ENCODE measurements at places on chromosomes 6 and 20. TPM values are rescaled to one million over a fixed set of nuclear protein-coding genes. Genes with fewer than 3 reads are reported as not detected.

GRCh38 chr6:106666282-106667021 is 37.1 kb downstream of the QRSL1 start:
- H3K4me1 ChIP-seq, result no peaks in the 10 kb centered on the region
- H3K27ac ChIP-seq, result no peak overlapping the region
- no peak for DNase-seq
- no peak overlapping the region for H3K4me3 ChIP-seq

- no peak overlapping the region for H3K4me3 ChIP-seq
- no peaks in the 10 kb centered on the region for H3K36me3 ChIP-seq
- no peaks in the 10 kb centered on the region for H3K27me3 ChIP-seq
- peak; percentile 42 for DNase-seq
Observed at GRCh38 chr6:34529665-34530327, 26.3 kb downstream of the SPDEF start.

The ZNF334 gene
- total RNA-seq, result 0.71 TPM

The CCR6 gene
- not detected for total RNA-seq

The ENPP5 gene
- total RNA-seq, result 3.0 TPM

The NRSN2 gene
- 17.5 TPM for total RNA-seq

- no peaks in the 10 kb centered on the region for H3K36me3 ChIP-seq
- no peak overlapping the region for H3K27ac ChIP-seq
- H3K4me3 ChIP-seq, result no peak overlapping the region
- DNase-seq, result no peak
- H3K27me3 ChIP-seq, result no peaks in the 10 kb centered on the region
Observed at GRCh38 chr6:78916411-78916810, 49.1 kb downstream of the IRAK1BP1 start.

DNA sequence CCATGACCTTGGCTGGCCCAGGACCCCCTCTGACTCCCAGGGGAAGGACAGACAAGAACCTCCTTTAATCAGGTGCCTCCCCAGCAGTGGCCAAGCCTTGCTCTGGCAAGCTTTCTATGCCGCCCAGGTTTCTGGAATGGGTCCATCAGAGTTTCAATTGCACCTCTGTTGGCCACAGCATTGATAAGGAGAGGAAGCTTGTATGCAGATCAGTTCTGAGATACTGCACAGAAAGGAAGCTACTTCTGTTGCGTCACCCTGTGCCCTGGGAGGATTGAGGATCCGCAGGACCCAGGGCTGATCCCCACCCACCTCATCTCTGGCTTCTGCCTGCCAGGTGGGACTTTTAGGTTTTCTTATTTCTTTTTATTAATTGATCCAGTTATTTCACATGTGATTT is 167.2 kb downstream of the TFAP2C start:
- H3K27me3 ChIP-seq, result peaks cover 71% of the 10 kb centered on the region
- no peaks in the 10 kb centered on the region for H3K4me1 ChIP-seq
- no peak for DNase-seq
- no peak overlapping the region for H3K27ac ChIP-seq

DNA sequence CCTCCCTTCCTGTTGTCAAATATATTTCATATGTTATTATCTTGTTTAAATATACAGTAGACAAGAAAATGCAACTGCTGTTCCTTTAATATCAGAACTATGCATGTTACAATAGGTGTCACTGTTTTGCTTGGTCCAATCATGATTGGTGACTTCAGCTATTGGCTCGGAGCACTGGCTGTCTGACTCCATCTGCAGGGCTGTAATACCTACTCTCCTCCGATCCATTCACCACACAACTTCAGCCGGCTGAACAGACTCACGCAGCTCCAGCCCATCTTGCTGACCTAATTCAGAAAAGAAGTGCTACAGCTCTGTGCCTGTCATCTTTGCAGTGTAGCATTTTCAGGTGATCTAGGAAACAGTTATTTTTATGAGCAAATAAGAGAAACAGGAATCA is at the start of gene BTBD3:
Gene BTBD3 (plus strand): TSS at position 231 of the 400 bp plus-strand sequence. CDS start 383 bp downstream, outside the sequence.
- H3K27me3 ChIP-seq, result no peaks in the 10 kb centered on the region
- H3K4me1 ChIP-seq, result peaks cover 89% of the 10 kb centered on the region
- H3K4me3 ChIP-seq, result peak within 1 kb of the TSS; percentile 67
- peak within 1 kb of the TSS; percentile 79 for H3K27ac ChIP-seq
- DNase-seq, result peak; percentile 66
- H3K36me3 ChIP-seq, result no peaks in the 10 kb centered on the region

The OSBPL2 gene
- 55.3 TPM for total RNA-seq

DNA sequence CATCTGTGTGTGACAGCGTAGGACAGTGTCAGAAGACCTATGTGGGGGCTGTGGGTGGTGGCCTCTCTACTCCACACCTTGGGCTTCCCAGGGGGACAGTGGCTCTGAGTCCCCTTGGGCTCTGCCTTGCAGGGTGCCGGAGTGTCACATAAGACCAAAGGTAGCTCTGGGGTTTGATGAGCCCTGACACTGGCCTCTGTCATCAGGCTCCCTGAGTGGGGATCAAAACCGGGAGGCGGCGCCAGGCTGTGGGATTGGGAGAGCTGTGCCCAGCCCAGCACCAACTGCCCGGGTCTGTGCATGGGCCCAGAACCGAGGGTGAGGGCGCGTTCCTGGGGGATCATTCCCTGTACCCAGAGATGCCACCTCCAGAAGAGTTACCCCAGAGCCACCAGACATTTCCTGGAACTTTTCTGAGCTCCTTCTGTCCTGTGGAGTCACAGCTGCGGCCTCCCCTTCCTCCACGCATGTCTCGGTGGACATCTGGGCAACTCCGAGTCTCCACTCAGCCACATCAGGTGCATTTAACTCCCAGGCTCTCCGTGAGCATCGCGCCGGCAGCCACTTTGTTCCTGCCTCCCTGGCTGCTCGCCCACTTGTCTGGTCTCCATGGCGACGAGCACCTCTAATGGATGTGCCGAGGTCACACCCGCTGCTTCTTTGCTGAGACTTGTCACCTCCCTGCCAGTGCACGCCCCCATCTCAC is 94.7 kb downstream of the TMEM242 start:
- no peak for DNase-seq
- H3K27ac ChIP-seq, result peak overlapping the region; percentile 19
- H3K4me3 ChIP-seq, result no peak overlapping the region
- H3K36me3 ChIP-seq, result no peaks in the 10 kb centered on the region

- DNase-seq, result no peak
- no peak overlapping the region for H3K4me3 ChIP-seq
- no peaks in the 10 kb centered on the region for H3K27me3 ChIP-seq
- no peak overlapping the region for H3K27ac ChIP-seq
- H3K36me3 ChIP-seq, result no peaks in the 10 kb centered on the region
Observed at GRCh38 chr6:15443119-15443830, 197.4 kb downstream of the JARID2 start.

DNA sequence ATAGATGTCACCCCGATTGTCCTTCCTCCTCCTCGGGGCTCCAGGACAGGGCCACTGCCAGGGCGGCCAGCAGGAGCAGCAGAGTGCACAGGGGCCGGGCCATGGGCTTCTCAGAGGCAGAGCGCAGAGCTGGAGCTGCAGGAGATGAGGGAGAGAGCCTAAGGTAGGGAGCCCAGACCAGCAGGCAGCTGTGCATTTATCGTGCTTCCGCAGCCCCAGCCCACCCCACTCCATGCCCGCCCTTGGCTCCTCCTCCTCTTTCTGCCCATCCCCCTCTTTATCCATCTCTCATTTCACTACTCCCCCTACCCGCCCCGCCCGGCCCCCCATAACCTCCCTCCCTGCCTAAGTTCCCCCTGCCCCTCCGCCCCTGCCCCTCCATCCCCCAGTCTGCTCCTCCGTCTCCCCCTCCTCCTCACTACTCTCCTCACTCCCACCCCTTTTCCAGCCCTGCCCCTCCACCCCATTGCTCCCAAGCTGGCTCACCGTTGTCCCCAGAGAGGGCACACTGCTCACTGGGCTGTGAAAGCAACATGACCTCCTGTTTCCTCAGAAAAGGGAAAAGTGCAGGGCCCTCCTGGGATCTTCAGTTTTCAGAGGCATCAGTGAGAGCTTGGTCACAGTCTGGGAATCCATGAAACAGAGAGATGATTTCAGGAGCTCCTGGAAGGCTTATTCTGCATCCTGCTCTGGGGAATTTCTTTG is 25.5 kb upstream of the CST1 start:
- H3K4me1 ChIP-seq, result no peaks in the 10 kb centered on the region
- H3K36me3 ChIP-seq, result no peaks in the 10 kb centered on the region
- H3K27ac ChIP-seq, result no peak overlapping the region
- no peak for DNase-seq
- H3K4me3 ChIP-seq, result no peak overlapping the region
- peaks cover 30% of the 10 kb centered on the region for H3K27me3 ChIP-seq

DNA sequence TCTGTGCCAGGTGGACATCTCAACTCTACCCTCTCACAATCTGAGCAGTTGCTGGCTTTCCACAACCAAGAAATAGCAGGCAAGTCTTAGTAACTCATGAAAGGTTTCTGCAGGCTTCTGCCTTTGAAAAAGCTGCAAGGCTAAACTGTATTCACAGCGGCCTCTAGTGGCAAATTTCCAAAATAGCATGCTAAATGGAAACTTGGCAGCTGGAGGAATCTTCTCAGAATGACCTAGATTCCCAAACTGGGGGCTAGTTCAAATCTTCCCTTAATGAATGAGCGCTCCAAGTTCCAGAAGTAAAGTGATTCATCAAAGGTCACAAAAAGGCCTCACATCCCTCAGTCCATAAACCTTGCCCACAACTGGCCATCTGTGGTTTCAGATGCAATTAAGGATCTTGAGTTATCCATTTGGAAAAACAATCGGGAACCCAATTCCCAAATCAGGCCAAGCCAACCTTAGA is 11.9 kb upstream of the CPNE5 start:
- H3K36me3 ChIP-seq, result peaks cover 13% of the 10 kb centered on the region
- H3K4me1 ChIP-seq, result peaks cover 93% of the 10 kb centered on the region
- H3K4me3 ChIP-seq, result no peak overlapping the region
- no peaks in the 10 kb centered on the region for H3K27me3 ChIP-seq
- H3K27ac ChIP-seq, result peak overlapping the region; percentile 92

GRCh38 chr6:98579941-98580340 is 254.4 kb upstream of the POU3F2 start:
- no peaks in the 10 kb centered on the region for H3K36me3 ChIP-seq
- DNase-seq, result no peak
- no peak overlapping the region for H3K4me3 ChIP-seq
- H3K4me1 ChIP-seq, result peaks cover under 1% of the 10 kb centered on the region
- no peaks in the 10 kb centered on the region for H3K27me3 ChIP-seq

GRCh38 chr20:54257071-54257816 is 49.4 kb downstream of the PFDN4 start:
- H3K36me3 ChIP-seq, result no peaks in the 10 kb centered on the region
- no peak overlapping the region for H3K4me3 ChIP-seq
- H3K4me1 ChIP-seq, result no peaks in the 10 kb centered on the region
- H3K27ac ChIP-seq, result no peak overlapping the region
- no peak for DNase-seq

DNA sequence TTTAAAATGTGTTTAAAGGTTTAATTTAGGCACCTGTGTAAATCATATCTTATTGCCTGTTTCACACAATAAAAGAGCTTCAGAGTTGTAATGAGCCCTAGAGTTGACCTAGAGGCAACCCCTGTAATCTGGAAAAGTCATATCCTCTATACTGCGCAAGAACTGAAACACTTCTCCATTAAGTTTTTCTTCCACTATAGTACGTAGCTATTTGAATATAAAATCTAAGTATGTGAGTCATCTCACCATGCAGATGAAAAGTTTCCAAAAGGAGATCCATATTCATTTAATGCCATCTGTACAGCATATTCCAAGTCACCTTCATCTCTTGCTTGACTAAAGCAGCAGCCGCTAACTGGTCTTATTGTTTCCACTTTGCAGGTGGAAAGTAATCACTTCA is 26.0 kb upstream of the TAAR1 start:
- H3K4me3 ChIP-seq, result no peak overlapping the region
- no peaks in the 10 kb centered on the region for H3K27me3 ChIP-seq
- no peak for DNase-seq
- no peaks in the 10 kb centered on the region for H3K36me3 ChIP-seq
- H3K4me1 ChIP-seq, result no peaks in the 10 kb centered on the region

DNA sequence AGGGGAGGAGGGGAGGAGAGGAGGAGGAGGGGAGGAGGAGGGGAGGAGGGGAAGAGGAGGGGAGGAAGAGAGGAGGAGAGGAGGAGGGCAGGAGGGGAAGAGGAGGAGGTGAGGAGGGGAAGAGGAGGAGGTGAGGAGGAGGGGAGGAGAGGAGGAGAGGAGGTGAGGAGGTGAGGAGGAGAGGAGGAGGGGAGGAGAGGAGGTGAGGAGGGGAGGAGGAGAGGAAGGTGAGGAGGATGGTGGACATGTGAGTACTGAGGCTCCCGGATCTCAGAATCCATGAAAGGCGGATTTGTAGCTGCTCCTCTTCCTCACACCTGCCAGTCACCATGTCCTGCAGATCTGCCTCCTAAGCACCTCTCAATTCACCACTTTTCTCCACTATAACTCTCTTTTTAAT is 59.8 kb downstream of the PSMB1 start:
- no peaks in the 10 kb centered on the region for H3K27me3 ChIP-seq
- no peaks in the 10 kb centered on the region for H3K36me3 ChIP-seq
- DNase-seq, result no peak
- H3K4me3 ChIP-seq, result no peak overlapping the region
- H3K27ac ChIP-seq, result no peak overlapping the region

DNA sequence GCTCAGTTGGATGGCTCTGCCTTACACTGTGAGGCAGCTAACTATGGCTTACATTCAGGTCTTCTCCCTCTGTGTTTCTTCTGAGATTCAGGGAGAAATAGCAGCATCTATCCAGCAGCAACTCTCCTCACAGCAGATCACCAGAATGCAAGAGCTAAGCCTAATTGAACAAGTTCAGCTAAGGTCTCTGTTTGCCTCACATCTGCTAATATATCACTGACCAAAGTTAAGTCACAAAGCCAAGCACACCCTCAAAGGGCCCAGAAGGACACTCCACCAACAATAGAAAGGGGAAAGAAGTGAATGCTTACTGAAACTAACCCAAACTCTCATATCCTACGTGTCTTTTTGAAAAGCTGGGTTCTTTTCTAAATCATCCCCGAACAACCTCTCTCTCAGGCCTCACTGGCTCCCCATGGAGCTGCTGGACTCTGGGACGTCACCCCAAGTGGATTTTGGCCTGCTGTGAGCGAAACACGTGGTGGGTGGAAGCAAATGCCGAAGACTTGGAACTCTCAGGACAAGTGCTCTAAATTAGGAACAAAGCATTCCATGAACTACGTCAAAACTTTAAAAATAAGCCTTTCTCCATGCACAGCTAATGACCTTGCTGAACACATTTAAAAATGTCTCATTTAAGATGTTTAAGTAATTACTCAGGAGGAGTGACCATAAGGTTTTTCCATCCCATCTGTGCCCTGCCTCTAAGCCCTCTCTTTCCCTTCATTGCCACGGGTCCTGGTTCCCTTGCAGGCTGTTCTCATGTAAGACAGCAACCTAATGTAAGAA is 167.5 kb upstream of the PLCB4 start:
- peaks cover 37% of the 10 kb centered on the region for H3K4me1 ChIP-seq
- no peak overlapping the region for H3K4me3 ChIP-seq
- no peaks in the 10 kb centered on the region for H3K36me3 ChIP-seq
- H3K27me3 ChIP-seq, result no peaks in the 10 kb centered on the region

The EPHA7 gene
- 12.5 TPM for total RNA-seq

- H3K4me1 ChIP-seq, result no peaks in the 10 kb centered on the region
- no peak overlapping the region for H3K4me3 ChIP-seq
- peaks cover 97% of the 10 kb centered on the region for H3K27me3 ChIP-seq
- H3K27ac ChIP-seq, result no peak overlapping the region
Observed at GRCh38 chr20:46774943-46775560, 65.6 kb downstream of the SLC2A10 start.

All from left ventricle myocardium inferior (tissue), 1 donor.